ENCODE measurements at places on chromosomes 6 and 20.

- no peak for DNase-seq
Observed at GRCh38 chr6:67802771-67803170, 832.3 kb upstream of the ADGRB3 start.

DNA sequence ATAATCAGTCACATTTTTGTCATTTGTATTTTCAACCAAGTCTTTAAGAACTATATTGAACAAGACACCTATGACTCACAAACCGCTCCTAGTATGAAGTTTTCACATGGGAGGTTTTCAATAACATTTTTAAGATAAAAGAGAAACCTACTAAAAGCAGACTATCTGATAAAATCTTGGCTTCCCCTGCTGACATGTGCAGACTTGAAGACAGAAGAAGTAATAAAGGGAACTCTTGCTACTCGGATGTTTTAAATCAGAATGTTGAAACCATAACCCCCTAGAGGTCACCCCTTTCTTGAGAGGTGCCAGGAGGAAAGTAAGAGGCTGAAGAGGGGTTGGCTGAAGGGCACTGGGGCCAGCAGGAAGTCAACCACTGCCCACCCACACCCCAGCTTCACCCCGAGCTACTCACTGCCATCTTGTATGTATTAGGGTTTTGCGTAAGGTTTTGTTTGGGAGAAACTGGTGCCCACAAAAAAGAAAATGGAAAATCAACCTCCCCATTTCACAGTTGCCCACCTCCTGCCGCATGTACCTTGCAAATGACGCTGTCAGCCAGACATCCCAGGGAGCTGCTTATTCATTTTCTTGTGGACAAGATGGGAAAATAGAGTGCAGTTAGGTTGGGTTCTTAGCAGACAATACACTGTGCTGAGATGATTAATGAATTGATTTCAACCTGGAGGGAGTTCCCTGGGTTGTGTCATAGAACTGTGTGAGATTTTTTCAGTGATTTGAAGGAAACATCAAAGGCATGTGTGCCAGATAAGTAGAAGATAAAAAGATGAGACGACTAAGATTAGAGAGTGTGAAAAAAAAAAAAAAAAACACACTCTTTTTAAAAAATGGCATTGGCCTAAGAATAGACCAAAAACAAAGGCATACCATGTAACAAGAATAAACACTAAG, 83.2 kb upstream of the TAB2 start:
- DNase-seq, result peak; percentile 72

DNA sequence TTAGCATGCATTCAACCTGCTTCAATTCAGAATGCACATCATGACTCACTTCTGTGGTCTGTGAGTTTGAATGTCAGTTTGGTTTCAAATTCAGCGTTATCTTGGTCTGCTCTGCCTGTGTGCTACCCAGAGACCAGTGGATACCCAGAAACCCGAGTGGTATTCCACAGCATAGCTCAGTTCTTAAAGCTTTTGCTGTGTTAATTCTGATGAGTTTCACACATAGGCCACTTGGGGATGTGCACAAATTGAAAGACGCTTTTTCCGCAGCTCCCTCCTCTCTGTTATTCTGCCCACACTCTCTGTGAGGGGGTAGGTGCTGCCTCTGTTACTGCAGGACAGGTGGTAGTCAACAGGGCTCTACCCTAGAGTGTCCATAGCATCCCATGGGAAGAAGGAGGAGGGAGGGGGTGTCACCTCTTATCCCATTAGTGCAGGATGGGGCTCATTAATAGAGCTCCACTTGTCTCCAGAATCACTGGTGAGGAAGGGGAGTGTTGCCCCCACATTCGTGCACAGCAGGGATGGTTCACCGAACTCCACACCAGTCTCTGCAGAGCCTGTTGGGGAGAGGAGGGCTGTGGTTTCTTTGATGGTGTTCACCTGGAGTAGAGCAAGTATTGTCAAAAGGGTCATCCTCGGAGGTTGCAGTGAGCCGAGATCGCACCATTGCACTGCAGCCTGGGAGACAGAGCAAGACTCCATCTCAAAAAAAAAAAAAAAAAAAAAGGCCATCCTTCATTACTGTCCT, 29.2 kb upstream of the SDCBP2 start:
- peak; percentile 87 for DNase-seq

- DNase-seq, result no peak
Observed at GRCh38 chr20:25632940-25633790, 9.4 kb upstream of the NANP start.

DNA sequence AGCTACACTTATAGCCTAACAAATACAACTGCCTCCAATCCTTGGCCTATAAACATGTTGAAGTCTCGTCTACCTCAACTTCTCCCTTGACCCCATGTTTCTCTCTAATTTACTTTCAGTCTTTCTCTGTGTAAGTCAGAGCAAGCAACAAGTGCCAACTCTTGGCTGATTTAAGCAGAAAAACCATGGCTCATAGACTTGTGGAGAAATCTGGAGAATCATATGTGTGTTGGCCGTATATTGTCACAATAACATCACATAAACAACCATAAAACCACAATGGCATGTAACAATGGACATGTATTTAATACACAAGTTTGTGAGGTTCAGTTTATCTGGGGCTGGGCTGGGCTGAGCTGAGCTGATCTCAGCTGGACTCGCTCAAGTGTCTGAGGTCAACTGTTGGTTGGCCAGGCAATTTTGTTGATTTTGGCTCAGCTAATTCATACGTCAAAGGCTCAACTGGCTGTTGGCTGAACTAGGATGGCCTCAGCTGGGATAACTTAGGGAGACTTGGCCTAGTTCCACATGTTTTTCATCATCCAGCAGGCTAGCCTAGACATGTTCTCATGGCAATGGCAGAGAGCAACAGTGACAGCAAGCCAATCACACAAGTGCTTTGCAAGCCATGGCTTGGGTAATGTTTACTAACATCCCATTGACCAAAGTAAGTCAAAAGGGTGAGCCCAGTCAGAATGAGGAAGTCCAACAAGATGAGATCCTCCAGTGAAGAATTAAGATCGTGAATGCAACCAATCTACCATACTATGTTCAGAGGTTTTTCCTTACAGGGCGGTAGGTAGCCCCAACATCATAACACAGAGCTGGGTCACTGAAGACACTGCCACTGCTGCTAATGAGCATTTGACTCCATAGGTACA, 12.9 kb upstream of the TBC1D22B start:
- DNase-seq, result peak; percentile 100

DNA sequence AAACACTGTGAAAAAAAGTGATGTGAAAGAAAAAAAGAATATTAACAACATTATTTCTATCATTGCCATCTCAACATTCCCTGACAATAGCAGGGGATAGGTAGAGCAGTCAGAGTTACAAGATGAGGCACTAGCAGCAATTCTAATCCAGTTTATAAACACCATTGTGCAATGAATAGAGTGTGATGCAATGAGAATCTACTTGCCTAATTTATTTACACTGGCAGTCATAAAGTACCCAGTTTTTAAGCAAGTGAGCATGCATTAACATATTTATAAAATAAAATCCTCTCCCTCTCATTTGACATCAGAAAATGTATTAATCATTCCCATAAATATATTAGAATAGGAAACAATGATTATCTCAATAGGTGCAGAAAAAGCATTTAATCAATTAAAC, 2.5 kb upstream of the MANEA start:
- peak; percentile 80 for DNase-seq

DNA sequence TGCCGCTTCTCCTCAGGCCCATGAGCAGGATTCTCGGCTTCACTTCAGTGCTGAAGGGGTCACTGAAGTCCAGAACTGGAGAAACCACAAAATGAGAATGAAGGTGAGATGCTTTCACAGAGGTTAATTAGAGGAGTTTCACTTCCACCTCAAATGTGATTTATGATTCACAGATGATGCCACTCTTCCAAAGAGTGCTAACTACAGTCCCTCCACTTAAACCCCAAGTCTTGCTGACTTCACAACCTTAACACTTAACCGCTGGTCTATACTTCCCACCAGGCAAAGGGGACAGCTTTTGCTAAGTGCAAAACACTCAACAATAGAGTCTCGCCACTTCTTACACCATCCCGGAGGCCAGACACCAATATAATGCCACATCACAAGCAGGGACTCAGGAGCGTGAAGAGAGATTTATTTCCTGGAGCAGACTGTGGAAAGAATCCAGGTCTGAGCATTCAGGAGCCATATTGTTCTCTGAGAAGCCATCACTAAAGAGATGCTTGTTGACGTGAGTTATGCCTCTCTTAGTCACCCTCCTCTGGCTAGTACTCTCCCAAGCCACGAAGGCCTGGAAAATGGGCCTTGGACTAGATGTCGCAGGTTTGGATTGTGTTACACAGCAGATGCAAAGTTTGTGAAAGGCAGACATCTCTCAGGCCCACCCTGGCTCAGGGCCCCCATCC, 24.4 kb downstream of the RRAGD start:
- DNase-seq, result no peak

- DNase-seq, result no peak
Observed at GRCh38 chr6:31655349-31656237, at the start of gene APOM. Gene APOM, plus strand, starts transcription at chr6:31655894. Its CDS starts 73 bp downstream, at chr6:31655967.

DNA sequence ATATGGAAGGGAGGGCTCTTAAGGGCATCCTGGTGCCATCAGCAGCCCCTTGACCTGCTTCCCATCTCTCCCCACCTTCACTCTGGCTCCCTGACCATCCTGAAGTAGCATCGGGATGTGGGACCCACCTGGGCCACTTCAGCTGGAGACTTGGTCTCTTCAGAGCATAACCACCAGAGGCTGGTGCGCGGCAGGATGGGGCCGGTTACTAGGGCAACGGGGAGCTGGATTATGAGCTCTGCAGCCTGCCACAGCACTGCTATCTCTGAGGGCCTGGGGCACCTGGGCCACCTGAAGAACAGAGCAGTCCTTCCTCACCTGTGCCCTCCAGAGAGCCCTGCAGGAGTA, 79.7 kb downstream of the SYNJ2 start:
- DNase-seq, result no peak

GRCh38 chr20:37976887-37977286, 56.4 kb downstream of the TTI1 start:
- DNase-seq, result no peak

DNA sequence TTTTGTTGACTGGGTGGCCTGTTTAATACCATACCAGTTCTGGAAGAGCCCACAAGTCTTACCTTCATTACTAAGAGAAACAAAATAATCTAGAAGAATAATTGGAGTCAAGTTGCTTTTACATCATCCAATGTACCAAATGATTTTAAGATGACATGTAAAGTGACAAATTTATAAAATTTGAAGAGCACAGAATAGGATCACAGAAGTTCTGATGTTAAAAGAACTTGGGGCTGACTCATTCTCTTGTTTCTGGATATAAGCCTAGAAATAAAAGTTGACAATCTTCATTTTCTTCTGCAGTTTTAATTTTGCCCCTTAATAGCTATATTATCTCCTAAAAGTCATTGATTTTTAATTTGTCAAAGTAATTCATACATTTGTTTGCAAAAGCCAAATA, 317.5 kb upstream of the MARCKS start:
- no peak for DNase-seq

GRCh38 chr20:675453-676314, at the start of gene SCRT2:
Gene SCRT2, minus strand, starts transcription at chr20:675802. Its CDS starts 201 bp downstream, at chr20:675601.
- DNase-seq, result peak; percentile 70

DNA sequence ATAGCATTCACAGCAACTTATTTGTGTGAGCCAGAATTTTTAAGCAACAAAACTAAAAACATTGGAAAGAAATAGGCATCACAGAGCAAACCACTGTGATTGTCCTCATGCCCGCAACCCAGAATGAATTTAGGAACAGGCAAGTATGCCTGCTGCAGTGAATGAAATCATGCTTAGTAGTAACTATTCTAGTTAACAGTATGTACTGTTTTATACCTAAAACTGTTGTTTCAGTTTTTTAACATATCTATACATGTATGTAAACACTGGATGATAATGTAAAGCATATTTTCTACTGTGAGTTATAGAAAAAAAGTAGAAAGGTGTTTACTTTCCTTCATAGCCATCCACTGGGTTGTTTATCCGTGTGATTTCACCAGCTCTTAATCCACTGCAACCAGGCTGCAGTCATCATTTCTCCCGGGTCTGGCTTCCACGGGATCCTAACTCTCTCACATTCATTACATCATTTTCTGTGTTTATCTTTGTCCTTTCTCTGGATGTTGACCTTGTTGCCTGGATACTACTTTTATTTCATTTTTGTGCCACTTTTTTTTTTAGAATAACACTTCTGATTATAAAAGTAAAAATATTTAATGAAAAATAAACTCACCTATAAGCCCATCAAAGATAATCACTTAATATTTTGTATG, 3.6 kb upstream of the ARFGEF3 start:
- DNase-seq, result peak; percentile 15

GRCh38 chr6:25217829-25218228, 61.3 kb upstream of the CARMIL1 start:
- DNase-seq, result no peak

GRCh38 chr20:3239867-3240775, 1.1 kb upstream of the SLC4A11 start:
- peak; percentile 52 for DNase-seq

GRCh38 chr6:129385117-129385516, 324.9 kb downstream of the ARHGAP18 start:
- no peak for DNase-seq

- no peak for DNase-seq
Observed at GRCh38 chr6:15882915-15883314, 220.1 kb upstream of the DTNBP1 start.

GRCh38 chr6:127483399-127484055, 24.3 kb upstream of the KIAA0408 start:
- DNase-seq, result no peak

DNA sequence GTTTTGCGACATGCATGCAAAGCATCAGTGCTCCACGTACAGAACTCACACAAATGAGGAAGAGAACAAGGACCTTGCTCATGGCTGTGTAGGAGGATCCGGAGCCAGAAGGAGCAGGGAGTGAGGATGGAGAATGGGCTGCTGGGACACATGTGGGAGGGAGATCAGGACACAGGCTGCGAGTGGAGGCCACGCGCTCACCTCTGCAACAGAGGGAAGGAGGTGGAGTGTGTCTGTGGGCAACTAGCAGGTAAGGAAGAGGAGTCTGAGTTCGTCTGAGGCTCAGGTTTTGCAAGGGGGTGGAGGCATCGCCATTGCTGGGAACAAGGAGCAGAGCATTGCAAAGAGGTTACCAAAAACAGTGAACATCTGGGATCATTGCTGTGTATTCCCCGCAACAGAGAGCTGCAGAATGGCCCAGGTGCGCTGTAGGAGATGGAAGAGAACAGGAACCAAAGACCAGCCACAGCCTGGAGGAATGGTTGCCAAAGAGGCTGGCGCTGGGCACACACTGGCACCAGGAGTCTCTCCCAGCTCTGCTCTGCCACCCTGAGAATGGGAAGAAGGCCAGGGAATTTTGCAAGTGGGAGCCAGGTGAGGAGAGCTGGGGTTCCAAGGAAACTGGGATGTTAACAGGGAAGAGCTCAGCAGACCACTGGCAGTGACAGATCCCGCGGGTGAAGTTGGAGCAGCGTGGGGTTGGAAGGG, 90.0 kb upstream of the RPS6KA2 start:
- DNase-seq, result no peak

- DNase-seq, result no peak
Observed at GRCh38 chr20:16505894-16506293, 67.4 kb downstream of the KIF16B start.

- no peak for DNase-seq
Observed at GRCh38 chr6:127997496-127998164, 96.8 kb upstream of the THEMIS start.

GRCh38 chr6:81751388-81752083, 945 bp downstream of the TENT5A start:
- peak; percentile 61 for DNase-seq
